ENCODE measurements at places on chromosomes 16 and 17.

GRCh38 chr17:50319306-50320004 lies 26.5 kb upstream of the XYLT2 start:
- DNase-seq = no peak

DNA sequence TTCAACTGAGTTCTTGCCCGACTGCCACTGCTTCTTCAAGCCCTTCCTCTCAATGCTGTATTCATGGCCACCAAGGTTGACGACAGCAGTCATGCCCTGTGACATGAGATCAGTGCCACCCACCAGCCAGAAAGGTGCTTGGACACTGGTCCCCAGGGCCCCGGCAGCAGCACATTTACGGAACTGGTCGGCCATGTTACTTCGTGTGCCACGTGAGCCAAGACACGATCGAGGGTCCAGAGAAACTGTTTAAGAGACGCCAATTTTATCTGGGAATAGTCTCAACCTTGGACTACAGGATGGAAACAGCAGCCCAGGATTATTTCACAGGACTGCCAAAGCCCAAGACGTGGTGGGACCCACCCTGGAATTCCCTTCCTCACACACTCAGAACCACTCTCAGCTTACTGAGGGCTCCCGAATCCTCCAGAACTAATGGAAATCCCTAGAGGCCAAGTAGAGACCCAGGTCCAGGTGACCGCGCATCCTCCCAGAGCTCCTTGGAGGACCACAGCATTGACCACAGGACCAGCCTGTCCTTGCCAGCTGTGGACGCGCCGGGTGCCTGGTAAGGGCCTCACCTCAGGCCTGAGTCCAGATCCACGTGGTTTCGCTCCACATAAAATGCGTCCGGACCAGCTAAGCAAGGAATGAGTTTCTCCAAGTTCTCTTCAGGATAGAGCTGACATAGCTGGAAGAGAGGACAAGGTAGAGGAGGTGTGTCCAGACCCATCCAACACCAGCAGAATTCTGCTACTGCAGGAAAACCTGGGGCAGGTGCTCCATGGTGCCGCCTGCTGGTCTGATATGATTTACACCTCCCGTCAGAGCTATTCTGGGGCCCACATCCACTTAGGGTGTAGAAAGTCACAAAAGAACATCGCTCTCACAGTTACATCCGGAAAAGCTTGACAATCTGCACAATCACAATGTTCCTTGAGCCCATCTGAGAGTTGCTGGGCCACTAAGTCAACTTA lies 28.2 kb downstream of the MAP1LC3B start:
- DNase-seq = no peak

GRCh38 chr17:47813512-47814031 lies 8.0 kb downstream of the OSBPL7 start:
- DNase-seq = no peak

DNA sequence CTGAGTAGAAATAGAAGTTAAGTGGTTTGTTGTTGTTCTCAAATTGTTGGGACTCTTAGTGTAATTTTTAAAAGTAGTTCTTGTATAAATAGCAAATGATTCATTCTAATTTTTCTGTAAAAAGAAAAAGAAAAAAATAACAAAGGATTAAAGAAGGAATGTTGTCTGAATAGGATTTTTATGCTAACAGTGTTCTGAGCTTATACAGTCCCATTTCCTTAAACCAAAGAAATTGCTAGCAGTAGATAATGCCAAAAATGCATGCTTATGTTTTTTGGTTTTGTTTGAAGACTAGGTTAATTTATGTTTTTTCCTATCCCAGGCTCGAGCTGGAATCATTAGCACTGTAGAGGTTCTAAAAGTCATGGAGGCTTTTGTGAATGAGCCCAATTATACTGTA lies 44.7 kb upstream of the KPNB1 start:
- DNase-seq = no peak

All from DMS 273 treated with DMSO at 0.1 percent for 48 hours (cell line).